ENCODE measurements at places on chromosomes 2 and 18. TPM values are rescaled to one million over a fixed set of nuclear protein-coding genes. Genes with fewer than 3 reads are reported as not detected.

IL1R1 gene
- 1.7 TPM for total RNA-seq

TMEM37 gene
- 0.12 TPM for total RNA-seq

CYBRD1 gene
- 186 TPM for total RNA-seq

HOXD12 gene
- total RNA-seq, result not detected

HRH4 gene
- total RNA-seq, result not detected

FLACC1 gene
- total RNA-seq, result not detected

AFF3 gene
- 1.9 TPM for total RNA-seq

CLIP4 gene
- total RNA-seq, result 40.2 TPM

LYG1 gene
- not detected for total RNA-seq

DNA sequence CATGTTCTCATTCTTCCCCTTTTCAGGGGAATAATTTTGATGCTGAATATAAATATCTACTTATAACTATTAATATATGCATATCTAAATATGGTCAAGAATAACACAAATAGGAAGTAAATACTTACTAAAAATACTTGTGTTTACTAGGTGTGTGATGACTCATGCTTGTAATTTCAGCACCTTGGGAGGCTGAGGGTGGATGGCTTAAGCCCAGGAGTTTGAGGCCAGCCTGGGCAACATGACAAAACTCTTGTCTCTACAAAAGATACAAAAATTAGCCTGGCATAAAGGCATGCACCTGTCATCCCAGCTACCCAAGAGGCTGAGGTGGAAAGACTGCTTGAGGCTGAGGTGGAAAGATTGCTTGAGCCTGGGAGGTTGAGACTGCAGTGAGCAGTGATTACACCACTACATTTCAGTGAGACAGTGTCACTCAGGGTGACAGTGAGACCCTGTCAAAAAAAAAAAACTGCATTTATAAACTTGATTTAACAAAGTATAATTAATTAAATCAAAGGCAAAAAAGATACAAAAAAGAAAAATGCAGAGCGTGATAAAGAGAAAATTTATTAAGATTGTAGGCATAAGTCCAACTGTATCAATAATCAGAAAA is 703.1 kb upstream of the VRK2 start:
- no peak for DNase-seq

DNA sequence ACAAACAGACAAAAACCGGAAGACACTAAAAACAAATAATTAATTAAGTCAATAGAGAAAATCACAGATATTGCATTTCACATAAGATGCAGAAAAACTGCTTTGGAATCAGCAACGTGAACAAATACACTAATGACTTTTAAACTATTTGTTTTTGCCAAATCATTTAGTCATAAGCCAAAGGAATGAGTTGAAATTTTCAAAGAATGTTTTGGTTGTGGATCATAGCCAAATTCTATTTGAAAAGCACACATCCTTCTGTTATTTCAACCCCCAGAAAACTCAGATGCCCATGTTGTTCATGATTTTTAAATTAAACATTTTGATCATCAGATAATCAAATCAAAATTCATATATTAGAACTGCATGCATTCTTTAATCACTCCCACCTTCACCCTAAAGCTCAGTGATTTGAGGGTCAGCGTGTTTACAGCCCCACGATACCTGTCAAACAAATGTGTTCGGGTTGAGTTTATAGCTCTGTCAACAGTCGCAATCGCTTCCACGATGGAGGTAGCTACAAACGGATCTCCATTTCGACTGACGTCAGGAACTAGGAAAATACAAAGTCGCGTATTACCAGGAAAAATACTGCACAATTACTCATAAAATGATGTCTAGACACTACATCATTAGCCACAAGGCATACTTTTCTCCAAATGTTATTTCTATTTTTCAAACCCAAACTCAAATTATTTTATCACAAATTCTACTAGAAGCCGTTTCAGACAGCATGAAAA is 90.2 kb downstream of the PXDN start:
- peak; percentile 41 for DNase-seq

DNA sequence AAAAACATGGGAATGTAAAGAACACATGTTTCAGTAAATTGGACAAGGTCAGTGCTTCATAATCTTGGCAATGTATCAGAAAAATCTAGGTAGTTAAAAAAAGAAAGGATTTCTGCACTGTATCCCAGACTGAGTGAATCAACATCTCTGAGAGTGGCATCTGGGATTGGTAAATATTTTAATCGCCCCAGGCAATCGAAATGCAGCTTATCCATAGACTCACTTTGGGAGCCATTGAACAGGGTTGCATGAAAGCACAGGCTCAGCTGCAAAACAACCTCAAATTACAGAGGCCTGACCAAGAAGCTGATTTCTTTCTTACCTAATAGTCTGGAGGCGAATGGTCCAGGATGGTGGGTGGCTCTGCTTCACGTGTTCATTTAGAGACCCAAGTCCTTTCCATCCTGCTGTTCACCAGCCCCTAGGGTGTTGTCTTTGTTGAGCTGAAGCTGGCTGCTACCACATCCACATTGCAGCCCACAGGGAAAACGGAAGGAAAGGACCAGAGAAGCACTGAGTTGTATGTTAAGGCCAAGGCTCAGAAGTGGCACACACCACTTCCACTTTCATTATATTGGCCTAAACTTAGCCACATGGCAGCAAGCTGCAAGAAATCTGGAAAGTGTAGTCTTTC is 59.0 kb downstream of the MOGAT1 start:
- DNase-seq, result no peak

DNA sequence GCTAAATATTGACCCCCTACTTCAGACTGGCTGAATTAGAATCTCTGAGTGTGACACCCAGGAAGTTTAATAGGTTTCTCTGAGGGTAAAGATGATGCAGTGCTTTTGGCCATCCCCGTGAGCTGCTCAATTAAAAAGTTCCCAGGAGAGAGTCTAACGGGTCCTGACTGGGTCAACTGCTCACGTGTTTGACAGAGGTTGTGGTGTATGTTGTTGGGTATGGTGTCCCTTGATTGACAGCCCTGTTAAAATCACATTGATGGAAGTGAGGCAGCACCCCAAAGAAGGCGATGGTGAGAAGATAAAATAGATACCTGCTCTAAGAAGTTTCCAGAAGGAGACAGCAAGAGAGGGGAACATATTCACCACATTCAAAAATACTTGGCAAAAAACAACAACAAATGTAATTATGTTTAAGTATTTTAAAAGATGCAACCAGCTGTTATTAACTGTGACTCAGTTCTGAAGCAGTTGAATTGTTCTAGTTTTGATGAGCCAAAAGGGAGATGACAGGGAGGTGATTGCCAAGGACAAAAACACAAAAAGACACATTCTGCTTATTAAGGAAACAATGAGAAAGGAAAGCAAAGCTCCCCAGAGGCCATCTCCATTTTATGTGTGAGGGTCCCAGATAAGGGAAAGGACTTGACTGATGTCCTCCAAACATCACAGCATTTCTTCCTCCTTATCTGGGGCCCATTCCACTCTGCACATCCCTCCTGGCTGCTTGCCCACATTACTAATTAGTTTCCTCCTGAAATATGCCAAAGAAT is 11.5 kb upstream of the GMCL1 start:
- no peak for DNase-seq

GRCh38 chr2:196563876-196564275 is 75.6 kb upstream of the CCDC150 start:
- DNase-seq, result no peak

DNA sequence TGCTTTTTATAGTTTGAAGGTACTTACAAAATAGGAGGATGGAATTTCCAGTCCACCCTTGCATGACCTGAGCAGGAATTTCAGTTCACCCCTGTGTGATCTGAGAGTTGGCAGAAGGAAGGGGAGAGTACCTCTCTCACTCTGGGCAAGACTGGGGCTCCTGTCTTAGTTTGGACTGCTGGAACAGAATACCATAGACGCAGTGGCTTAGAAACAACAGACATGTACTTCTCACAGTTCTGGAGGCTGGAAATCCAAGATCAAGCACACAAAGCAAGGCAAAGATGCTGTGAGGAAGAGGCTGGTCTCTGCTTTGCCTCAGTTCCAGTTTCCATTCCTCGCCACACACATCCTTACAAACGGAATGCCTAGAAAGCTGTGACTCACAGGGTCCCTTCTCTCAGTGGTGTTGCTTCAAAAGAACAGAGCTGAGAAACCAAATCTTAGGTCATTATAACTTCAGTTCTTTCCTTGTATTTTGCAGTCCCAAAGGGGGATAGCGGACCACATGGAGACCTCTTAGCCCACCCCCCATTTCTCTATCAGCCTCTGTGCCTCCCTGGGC is 108.8 kb upstream of the HAAO start:
- DNase-seq, result no peak

GRCh38 chr2:238155051-238155760 is 3.6 kb upstream of the ERFE start:
- DNase-seq, result no peak

- DNase-seq, result no peak
These were observed 272.0 kb downstream of the LNPK start for GRCh38 chr2:175730050-175730449.

- peak; percentile 96 for DNase-seq
These were observed 175.8 kb upstream of the PIEZO2 start for GRCh38 chr18:11324956-11325882.

GRCh38 chr2:188820576-188820975 is 153.6 kb upstream of the COL3A1 start:
- DNase-seq, result no peak

DNA sequence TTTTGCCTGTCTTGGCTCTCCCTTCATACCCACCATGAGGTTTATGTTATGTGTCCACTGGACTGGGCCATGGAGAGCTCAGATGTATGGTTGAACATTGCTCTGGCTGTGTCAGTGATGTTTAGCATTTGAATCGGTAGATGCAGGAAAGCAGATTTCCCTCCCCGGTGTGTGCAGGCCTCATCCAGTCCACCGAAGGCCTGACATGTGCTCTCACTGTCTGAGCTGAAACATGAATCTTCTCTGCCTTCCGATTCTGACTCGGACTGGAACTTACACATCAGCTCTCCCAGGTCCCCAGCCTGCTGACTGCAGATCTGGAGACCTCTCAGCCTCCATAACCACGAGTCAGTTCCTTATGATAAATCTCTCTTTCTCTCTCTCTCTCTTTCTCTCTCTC is 72.4 kb upstream of the SLC66A3 start:
- no peak for DNase-seq

DNA sequence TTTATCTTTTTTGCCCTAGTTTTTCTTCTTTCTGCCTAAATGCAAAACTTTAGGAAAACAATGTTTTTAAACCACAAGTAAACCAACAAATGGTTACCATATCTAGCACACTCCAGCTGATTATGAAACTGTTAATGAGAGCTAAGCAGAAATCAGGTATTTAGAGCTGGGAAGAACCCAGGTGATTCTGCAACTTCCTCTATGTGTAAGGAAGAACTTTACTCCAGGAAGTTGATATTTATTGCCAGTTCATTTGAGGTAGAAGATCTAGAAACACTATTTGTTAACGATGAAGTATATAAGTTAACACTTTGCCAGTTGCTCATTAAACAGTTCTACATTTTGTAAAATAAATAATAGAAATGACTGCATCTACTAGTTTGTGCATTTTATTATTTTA is 409.7 kb downstream of the XIRP2 start:
- DNase-seq, result no peak

- DNase-seq, result peak; percentile 70
These were observed 83.5 kb upstream of the DTNA start for GRCh38 chr18:34626404-34627136.

- DNase-seq, result peak; percentile 15
These were observed 28.9 kb downstream of the ZNF532 start for GRCh38 chr18:58893388-58894099.

GRCh38 chr2:182020286-182021070 is 34.8 kb downstream of the PPP1R1C start:
- peak; percentile 34 for DNase-seq

DNA sequence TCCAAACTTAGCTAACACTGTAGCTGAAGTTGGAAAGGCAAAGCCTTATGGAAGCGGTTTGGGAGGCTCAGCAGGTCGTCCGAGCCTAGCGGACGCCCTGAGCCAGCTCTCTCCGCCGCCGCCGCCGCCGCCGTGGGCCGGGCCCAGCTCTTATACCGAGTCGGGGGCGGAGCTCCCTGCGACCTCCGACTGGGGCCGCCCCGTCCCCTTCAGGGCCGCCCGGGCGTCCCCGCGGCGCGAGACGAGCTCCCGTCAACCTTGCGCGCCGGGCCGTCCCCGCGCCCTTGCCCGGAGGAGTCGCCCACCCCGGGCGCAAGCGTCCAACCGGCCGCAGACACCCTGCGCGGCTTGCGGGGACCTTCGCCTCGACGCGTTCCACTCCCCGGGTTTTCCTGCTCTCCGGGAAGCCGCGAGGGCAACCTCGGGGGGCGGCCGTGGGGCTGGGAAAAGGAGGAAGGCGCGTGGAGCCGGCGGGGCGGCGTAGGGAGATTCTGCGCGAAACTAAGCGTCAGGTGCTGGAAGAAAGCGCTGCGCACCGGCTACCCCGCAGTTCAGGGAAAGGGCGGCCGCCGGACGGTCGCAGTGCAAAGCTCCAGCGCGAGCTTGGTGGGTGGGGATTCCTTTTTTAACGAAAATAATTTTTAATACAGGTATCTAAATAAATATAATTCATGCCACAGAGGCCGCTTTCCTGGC is at the start of gene SLC40A1:
Gene SLC40A1 (minus strand): TSS at position 129 of the 696 bp plus-strand sequence. CDS start 326 bp downstream, outside the sequence.
- DNase-seq, result peak; percentile 10

DNA sequence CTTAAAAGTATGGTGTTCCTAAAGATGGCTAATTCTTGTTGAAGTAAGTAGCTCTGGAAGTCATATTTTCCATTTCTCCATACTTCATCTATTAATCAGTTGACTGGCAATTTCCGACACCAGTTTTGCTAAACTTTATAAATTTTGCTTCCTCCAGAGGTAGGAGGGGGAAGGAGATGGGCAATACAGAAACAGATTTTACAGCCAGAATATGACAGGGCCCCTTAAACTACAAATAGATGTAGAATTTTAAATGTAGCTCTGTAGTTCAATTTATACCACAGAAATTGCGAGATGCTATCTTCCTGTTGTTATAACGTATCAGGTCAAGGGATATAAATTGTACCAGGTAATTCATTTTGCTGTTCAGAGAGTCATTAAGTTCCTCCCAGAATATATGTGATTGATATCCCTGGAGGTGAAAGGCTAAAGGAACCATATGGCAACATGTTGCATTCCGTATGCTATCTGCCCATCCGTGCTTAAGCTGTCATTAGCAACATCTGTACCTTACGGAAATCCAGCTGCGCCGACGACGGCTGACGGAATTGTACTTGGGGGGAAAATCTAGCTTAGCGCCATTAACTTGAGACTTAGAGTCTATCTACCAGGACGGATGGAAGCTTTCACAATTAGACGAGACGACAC is 8.4 kb upstream of the NR4A2 start:
- DNase-seq, result no peak

DNA sequence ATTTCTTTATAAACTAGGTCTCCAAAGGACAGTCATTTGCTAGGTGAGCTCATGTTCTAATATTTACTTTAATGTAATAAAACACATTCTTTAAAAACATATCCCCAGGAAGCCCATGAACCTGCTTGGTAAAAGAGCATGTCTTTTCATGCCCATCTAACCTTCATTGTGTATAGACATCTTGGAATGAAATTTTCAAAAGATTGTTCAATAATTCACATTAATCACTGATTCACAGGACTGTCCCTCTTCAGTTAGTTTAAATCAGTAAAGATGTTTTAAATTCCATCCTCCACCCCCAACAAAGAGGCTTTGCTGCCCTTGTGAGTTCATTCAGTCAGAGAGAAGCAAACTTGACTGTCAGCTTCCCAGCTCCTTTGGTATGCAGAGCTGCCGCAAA is 633.4 kb upstream of the CELF4 start:
- no peak for DNase-seq
